ENCODE measurements at places on chromosomes 1 and 21.
A peak's percentile ranks its signal among the peaks of the same experiment; 100 is the strongest.

DNA sequence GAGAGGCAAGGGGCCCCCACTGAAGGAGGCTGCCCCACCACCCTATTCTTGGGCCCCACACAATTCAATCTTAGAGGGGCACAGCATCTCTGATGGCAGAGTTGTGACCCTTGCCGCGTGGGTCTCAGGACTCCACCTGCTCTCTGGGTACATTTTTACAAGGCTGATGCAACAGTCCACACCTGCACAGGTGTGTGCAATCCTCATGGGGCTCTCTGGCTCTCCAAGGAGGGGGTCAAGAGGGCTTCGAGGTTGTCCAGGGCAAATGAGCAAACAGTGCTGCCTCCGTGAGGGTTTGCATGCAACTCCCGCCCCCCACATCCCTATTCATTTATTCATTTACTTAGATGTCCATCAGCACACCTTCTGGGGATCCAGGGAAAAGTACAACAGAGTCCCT, 81.6 kb upstream of the IFFO2 start:
- no peak for DNase-seq

- peak; percentile 27 for DNase-seq
Measured at GRCh38 chr1:103788377-103788776, 38.7 kb downstream of the AMY1C start.

GRCh38 chr1:7343882-7344281, 427.2 kb upstream of the VAMP3 start:
- DNase-seq: no peak

GRCh38 chr1:46820560-46821060, 21.8 kb downstream of the CYP4B1 start:
- DNase-seq: no peak

DNA sequence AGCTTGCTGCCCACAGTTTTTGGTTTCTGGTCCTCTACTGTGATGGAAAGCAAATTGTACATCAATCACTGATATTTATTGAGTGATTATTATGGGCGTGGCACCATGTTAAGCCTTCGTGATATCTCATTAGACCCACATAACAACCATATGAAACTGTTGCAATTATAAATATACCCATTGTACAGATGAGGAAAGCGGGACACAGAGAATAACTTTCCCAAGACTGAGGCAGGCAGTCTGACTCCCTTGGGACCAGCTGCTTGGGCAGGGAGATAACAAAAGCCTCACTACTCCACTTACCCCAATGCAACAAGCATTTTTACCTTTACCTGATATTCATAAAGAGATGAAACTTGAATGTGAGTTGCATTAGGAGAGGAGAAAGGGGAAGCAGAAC, 4.3 kb upstream of the CASZ1 start:
- no peak for DNase-seq
